ENCODE measurements at places on chromosomes 3 and 15. TPM values are rescaled to one million over a fixed set of nuclear protein-coding genes. Genes with fewer than 3 reads are reported as not detected.

DNA sequence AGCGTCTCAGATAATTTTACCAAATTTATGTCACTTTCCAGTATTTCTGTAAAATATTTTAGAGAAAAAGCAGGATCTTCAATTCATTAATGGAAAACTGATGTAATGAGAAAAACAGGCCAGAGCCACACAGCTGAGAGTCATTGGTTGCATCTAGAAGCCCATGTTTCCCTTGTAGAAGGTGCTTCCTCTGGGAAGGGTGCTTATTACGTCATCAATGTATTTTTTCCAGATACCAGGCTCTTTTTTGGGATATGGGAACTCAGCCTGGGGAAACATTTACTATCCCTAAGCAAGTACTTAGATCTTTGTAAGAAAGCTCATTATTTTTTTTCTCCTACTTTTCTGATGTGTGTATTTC is 89.1 kb upstream of the PHLDB2 start:
- H3K4me3 ChIP-seq = no peak overlapping the region
- peaks cover 14% of the 10 kb centered on the region for H3K4me1 ChIP-seq
- DNase-seq = no peak
- H3K27ac ChIP-seq = no peak overlapping the region
- H3K36me3 ChIP-seq = no peaks in the 10 kb centered on the region

DNA sequence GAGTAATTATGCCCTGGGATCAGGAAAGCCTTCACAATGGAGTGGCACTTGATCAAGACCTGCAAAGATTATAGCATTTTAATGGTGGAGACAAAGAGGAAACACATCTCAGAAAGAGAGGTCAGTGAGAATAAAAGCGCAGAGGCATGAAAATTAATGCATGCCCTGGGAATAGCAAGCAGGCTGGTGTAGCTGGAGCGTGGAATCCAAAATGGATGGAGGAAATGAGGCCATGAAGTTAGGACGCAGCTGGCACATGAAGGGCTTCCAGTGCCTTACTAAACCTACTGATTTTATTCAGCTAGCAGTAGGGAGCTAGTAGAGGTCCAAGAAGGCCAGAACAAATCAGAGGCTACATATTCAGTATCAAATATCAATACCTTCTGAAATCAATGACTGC is 38.1 kb downstream of the TMEM212 start:
- H3K4me3 ChIP-seq = no peak overlapping the region
- DNase-seq = no peak
- no peak overlapping the region for H3K27ac ChIP-seq
- no peaks in the 10 kb centered on the region for H3K36me3 ChIP-seq
- H3K4me1 ChIP-seq = peaks cover 13% of the 10 kb centered on the region

GRCh38 chr3:126897943-126898342 is 85.0 kb upstream of the PLXNA1 start:
- H3K36me3 ChIP-seq = no peaks in the 10 kb centered on the region
- H3K27ac ChIP-seq = no peak overlapping the region
- H3K4me1 ChIP-seq = peaks cover 10% of the 10 kb centered on the region
- DNase-seq = peak; percentile 50
- no peak overlapping the region for H3K4me3 ChIP-seq

DNA sequence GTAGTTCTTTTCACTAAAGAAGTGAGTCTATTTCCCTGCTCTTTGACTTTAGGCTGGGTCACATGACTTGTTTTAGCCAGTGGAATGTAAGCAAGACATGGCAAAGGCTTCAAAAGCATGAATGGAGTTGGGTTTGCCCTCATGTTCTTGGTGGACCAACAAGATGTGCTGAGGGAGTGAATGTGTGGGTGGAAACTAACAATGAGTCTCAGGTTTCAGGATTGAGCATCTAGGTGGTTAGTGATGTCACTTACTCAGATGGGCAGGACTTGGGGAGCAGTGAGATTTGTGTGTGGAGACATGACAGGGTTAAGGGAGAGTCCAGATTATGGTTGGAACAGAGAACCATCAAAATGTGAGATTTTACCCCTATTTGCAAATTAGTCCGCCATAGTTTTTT is 181.4 kb upstream of the UBE2E1 start:
- no peak for DNase-seq
- H3K4me1 ChIP-seq = no peaks in the 10 kb centered on the region
- no peak overlapping the region for H3K4me3 ChIP-seq
- H3K27ac ChIP-seq = no peak overlapping the region

- H3K27me3 ChIP-seq = no peaks in the 10 kb centered on the region
- no peak for DNase-seq
- peaks cover 4% of the 10 kb centered on the region for H3K4me1 ChIP-seq
- H3K4me3 ChIP-seq = no peak overlapping the region
These were observed 91.5 kb upstream of the PROK2 start for GRCh38 chr3:71876135-71877105.

DNA sequence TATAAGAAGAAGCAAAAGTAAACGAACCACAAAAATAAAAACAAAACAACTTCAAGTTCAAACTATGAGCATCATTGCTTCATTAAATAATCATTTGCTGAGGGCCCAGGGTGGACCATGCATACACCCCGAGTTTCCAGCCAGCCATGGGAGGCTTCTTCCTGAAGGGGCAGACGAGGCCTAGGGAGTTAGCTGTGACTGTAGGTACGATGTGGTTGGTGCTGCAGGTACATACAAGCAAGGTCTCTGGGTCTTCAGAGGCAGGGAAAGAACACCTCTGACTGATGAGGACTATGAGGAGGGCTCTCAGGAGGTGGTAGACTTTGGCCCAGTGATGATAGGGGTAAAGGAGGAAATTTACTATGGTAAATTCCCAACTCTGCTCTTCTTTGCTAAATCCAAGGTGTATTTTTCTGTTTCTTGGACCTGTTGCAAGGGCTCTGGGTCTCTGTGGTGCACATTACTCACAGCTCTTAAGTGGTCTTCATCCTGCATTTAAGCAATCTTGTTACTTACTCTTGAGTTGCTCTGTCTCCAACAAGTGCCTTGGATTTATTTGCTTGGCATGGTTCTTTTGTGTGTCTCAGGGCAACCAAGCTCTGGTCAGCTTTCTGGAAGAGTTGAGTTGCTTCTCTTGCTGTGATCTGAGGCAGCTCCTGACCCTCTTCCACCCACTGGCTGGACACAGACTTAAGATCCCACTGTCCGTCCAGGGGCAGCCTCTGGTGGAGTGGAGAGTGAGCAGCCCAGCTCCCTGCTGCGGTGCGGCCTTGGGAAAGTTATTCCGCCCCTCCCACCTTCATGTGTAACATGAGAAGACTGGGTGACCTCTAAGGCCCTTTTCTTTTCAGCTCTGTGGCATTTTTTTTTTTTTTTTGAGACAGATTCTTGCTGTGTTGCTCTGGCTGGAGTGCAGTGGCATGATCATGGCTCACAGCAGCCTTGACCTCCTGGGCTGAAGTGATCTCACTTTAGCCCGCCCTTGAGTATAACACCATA is 56.1 kb upstream of the KIF23 start:
- H3K36me3 ChIP-seq = no peaks in the 10 kb centered on the region
- no peaks in the 10 kb centered on the region for H3K27me3 ChIP-seq
- H3K27ac ChIP-seq = no peak overlapping the region
- no peak overlapping the region for H3K4me3 ChIP-seq
- H3K4me1 ChIP-seq = peaks cover 13% of the 10 kb centered on the region

DNA sequence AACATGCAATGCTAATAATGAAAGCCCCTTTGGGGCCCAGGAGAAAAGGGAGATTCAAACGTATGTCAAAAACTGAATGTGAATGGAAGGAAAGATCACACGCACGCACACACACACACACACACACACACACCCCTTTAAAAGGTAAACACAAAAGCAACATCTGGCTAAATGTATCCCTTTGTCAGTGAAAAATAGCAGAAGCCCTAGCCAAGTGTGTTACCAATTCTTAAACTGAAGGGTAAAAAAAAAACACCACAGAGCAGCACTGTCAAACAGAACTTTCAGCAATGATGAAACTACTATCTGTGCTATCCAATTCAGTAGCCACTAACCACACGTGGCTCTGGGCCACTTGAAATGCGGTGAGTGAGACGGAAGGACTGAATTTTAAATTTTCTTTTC is 4.9 kb downstream of the RFTN1 start:
- no peaks in the 10 kb centered on the region for H3K36me3 ChIP-seq
- no peak for DNase-seq
- H3K27me3 ChIP-seq = no peaks in the 10 kb centered on the region
- peak overlapping the region; percentile 90 for H3K27ac ChIP-seq
- H3K4me1 ChIP-seq = peaks cover 46% of the 10 kb centered on the region
- H3K4me3 ChIP-seq = no peak overlapping the region

NTRK3 gene
- 2.3 TPM for total RNA-seq

DNA sequence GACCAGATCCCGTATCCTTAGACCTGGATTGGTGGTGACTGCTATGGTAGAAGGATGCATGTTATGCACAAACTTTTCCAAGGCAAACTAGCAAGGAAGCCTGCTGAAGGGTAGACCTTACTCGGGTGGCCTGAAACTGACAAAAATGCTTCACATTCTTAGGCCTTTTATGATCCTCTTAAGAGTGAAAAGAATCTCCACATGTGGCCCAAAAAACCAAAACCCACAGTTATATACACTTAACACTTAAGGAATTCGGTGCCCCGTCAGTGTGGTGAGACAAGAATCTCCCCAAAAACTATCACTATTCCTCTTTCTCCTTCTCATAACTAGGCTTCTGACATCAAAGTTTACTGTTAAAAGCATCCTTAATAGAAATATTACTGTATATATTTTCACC is 130.1 kb upstream of the SOX2 start:
- no peak overlapping the region for H3K4me3 ChIP-seq
- no peak overlapping the region for H3K27ac ChIP-seq
- no peaks in the 10 kb centered on the region for H3K36me3 ChIP-seq
- H3K27me3 ChIP-seq = no peaks in the 10 kb centered on the region

- H3K27ac ChIP-seq = peak overlapping the region; percentile 62
- no peaks in the 10 kb centered on the region for H3K27me3 ChIP-seq
- H3K4me3 ChIP-seq = peak overlapping the region; percentile 25
- peaks cover 9% of the 10 kb centered on the region for H3K4me1 ChIP-seq
- no peak for DNase-seq
These were observed 364.0 kb upstream of the RBMS3 start for GRCh38 chr3:28916713-28917499.

DNA sequence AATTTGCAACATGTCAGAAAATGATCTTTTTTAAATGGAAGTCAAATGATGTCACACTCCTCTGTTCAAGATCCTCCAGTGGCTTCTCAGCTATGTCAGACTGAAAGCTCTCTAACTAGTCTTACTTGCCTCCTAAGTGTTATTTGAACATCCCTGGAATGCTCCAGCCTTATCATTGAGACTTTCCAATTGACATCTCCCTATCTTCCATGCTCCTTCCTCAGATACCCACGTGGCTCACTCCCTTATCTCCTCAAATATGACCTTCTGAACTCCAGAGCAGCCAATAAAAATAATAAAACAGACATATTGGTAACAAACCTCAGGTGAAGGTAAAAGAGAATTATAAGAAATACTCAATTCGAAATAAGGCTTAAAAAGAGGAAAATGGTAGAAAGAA is 25.5 kb upstream of the AADAC start:
- no peaks in the 10 kb centered on the region for H3K36me3 ChIP-seq
- H3K27me3 ChIP-seq = no peaks in the 10 kb centered on the region
- no peak for DNase-seq
- H3K4me3 ChIP-seq = no peak overlapping the region
- H3K4me1 ChIP-seq = no peaks in the 10 kb centered on the region

GATA2 gene
- total RNA-seq = 69.9 TPM

DNA sequence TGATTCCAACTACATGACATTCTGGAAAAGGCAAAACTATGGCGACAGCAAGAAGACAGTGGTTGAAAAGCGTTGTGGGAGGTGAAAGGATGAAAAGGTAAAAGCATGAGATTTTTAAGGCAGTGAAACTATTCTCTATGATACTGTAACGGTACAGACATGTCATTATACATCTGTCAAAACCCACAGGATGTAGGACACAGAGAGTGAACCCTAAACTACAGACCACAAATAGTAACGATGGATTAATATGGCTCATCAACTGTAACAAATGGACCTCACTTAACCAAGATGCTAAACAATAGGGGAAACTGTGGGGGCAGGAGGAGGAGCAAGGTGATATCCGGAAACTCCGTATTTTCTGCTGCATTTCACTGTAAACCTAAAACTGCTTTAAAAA is 39.1 kb downstream of the MYO9A start:
- no peaks in the 10 kb centered on the region for H3K36me3 ChIP-seq
- H3K4me3 ChIP-seq = no peak overlapping the region
- H3K27ac ChIP-seq = no peak overlapping the region

ADCY5 gene
- total RNA-seq = 2.6 TPM

GRCh38 chr3:94083261-94083660 is 20.4 kb downstream of the NSUN3 start:
- H3K4me1 ChIP-seq = peaks cover 5% of the 10 kb centered on the region
- no peak overlapping the region for H3K27ac ChIP-seq
- no peak for DNase-seq
- no peak overlapping the region for H3K4me3 ChIP-seq

GASK1A gene
- total RNA-seq = 6.5 TPM

GRCh38 chr3:32706348-32707025 is 21.5 kb downstream of the CNOT10 start:
- no peak for DNase-seq
- peaks cover 5% of the 10 kb centered on the region for H3K4me1 ChIP-seq
- H3K4me3 ChIP-seq = no peak overlapping the region
- H3K27ac ChIP-seq = peak overlapping the region; percentile 5
- H3K36me3 ChIP-seq = peaks cover 7% of the 10 kb centered on the region

FBXL2 gene
- total RNA-seq = 9.5 TPM

Data from upper lobe of left lung (tissue), 6 donors.